Activated CD4-positive, CD25-positive, alpha-beta regulatory T cell (primary cell): ENCODE measurements at places on chromosomes 7 and 10.

DNA sequence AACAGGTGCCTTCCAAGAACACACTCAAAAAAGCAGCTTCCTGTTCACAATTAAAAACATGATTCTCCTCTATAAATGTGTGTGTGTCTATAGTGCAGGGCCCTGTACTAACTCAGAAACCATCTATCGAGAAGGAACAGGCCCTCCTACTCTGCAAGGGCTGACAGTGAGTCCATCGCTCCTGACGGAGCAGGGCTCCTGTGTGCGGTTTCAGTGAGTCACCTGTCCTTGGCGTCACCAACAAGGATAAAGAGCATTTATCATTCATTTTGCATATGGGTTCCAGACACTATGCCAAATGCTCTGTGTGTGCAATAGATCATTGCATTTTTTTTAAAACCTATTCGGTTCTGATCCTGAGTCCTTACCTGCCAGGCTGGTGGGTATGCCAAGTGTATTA is 63.7 kb downstream of the TACC2 start:
- no peak for DNase-seq

DNA sequence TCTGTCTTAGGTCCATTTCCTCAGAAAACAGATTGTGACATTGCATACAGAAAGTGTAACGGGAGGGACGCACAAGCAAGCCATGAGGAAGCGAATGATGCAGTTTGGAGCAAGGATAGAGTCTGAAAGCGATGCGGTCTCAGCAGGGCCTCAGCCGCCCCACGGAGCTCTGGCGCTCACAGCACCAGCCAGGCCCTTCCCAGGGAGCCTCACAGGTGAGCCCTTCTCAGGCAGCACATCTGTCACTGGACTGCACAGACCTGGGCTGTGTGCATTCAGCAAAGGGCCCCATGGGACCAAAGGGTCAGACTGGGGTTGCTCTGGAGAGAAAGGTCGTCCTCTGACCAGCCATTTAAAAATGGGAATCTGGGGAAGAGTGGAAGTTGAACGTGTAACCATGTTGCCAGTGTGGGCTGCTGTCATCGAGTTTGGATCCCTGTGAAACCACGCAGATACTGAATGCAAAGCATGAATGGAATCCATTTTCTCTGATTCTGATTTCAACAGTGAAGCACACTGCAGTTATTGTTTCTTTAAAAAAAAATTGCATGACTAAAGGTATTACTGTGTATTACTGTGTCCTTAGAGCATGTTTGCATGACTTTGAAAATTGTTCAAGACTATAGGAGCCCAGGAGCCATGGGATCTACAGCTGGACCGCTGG is 350.0 kb upstream of the AKR1E2 start:
- no peak for DNase-seq

DNA sequence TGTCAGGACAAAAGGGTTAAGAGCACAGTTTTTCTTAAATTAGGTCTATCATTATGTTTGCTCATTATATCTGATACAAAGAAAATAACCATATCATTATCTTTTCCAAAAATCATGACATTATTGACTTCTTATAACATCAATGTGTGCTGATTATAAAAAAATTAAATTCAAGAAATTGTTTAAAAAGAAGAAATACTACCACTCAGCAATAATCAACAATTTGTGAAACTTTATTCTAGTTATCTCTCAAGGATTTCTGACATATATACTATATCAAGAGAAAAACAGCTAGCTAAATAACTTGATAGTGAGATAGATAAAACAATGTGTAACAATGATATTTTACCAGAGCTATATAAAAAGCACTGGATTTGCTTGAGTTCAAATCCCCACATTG is 360.7 kb upstream of the PHF14 start:
- DNase-seq, result no peak

DNA sequence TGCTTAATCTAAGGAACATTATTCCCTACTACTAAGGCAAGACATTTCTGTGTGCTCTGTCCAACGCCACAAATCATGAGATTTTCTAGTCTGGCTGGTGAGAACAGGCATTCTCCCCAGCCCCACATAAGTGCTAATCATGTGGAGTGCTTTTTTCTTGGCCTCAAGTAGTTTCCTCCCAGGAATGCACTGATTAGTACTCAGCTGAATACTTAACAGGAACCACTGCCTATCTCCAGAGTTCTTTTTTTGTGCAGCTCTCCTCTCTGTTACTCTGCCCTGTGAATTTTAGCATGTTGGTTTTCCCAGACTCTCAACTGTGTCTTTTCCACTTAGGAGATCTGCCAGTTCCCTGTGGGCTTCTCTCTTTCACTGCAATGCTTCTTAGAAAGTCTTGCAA is 1098.5 kb upstream of the LRRTM3 start:
- no peak for DNase-seq

- no peak for DNase-seq
These were observed 100.5 kb downstream of the INPP5A start for GRCh38 chr10:132638130-132638515.

DNA sequence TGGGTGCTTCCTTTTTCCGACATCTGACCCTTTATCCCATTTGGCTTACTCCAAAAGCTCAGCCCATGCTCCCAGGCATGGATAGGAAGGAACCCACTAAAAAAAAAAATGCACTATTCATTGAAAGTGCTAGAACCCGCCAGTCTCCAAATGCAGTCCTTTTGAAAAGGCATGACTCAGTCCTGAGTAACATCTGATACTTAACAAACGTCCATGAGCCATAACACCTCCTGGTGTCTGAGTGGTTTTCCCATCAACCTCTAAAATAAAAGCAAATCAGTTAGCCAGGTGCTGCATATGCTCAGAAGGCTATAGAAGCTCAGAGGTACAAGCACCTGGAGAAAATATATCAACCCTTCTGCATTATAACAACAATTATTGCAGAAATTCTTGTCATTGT is 45.0 kb upstream of the CACUL1 start:
- DNase-seq, result no peak

GRCh38 chr7:141593134-141593533 is 41.9 kb downstream of the AGK start:
- DNase-seq, result no peak

GRCh38 chr7:45645141-45645969 is 71.2 kb downstream of the ADCY1 start:
- no peak for DNase-seq

GRCh38 chr10:95277201-95277570 is 13.6 kb downstream of the PDLIM1 start:
- no peak for DNase-seq

DNA sequence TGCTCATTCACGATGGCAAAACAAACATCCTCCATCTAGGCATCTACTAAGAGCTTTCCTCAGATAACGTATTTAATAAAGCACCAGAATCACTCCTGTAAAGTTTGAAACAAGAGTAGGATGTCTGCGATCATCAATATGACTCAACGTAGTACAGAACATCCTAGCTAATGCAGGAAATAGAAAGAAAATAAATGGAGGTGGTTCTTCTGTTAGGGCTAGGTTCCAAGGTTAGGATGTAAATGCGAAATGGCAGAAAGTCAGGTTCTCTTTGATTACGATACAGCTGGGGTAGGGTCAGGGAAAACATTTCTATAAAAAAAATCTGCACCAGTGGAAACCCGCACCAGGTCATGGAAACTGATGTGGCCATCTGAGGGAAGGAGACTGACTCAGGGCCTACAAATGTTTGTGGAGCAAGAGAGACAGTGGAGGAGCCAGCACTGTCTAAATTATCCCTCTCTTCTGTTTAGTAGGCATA is 29.1 kb downstream of the CCDC6 start:
- no peak for DNase-seq
